NCI-H187 (cell line): ENCODE measurements at places on chromosomes 5 and 9.

DNA sequence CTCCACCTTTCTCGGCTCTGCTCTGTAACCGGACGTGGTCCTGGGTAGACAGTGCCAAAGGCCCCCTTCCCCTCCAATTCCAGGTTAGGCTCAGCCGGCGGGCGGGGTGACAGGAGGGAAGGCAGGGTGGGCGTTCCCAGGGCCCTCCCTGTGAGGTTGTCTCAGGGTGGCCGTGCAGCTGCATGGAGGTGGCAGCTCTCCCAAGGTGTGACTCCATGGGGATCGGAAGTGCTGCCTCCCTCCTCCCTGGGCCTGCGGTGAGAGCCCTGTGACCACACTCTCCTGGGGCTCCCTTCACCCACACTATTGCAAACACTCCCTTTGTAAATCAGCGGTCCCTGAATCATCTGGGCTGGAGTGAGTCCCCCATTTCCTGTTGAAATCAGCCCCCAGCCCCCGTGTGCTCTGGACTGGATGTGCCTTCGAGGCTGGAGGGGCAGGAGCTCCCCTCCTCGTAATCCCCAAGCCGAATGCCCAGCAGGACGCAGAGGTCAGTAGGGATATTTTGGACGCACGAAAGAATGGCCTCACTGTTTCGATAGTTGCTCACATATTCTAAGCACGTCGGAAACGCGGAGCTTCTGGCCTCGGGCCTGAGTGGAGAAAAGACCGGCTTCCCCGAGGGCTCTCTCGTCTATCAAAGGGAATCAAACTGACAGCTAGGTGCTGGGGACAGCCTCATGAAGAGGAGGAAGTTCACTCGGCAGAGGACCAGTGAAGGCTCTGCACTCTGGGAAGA, 107.6 kb upstream of the COL5A1 start:
- no peak for DNase-seq

DNA sequence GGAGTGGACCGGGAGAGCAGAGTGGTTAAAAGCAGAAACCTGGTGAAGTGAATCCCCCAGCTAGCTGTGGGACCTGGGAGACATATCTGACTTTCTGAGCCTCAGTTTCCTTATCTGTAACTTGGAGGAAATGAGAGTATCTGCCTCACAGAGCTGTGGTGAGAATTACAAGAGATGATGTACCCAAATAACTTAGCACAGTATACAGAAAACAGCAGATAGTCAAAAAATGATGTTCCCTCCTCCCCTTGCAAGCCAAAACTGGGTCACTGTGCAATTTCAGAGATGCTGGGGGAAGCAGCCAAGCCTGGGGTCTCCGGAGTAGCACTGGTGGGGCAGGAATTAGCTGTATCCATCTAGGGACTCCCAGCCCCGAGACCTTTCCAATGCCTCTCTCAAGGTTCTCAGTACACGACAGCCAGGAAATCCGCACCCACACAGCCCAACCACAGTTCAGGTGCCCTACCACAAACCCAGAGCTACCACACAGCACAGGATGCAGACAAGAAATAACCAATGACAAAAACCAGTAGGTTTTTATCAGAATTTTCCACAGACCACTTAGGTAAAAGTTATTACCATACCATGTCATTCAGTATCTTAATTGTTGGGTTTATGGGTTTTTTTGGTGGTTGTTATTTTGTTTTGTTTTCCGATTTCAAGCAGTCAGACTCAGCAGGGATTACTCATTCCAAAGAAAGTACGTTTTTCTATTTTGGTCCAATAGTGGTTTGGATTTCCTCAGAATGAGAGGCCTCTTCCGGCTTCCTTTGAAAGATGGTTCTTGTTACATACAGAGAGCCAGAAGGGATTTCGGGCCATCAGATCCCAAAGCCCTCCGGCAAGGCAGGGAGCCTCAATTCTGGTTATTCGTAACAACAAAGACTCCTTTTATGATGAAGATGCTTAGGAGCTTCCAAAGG, 4.9 kb upstream of the HRH2 start:
- no peak for DNase-seq

DNA sequence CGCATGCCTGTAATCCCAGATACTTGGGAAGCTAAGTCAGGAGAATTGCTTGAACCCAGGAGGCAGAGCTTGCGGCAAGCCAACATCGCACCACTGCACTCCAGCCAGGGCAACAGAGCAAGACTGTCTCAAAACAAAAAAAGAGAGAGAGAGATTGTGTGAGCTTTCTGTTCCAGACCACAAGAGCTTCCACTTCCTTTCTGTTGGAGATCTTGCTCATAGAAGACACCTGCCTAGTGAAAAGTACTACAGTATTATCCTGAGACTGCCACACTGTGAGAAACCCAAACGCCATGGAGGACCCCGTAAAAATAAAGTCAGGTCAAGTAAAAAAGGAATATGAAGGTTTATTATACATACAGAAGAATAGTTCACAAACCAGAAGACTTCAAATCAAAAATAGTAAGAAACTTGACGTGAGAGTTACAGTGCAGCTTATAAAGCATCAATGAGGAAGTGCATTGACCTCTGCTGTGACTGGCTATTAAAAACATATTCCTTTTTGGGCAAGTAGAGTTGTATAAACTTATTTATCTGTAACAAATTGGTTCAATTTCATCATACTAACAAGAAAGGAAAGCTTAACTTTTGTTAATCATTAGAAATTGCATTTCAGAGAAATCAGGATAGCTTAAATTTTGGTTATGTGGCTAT, 4.3 kb upstream of the EMB start:
- no peak for DNase-seq

DNA sequence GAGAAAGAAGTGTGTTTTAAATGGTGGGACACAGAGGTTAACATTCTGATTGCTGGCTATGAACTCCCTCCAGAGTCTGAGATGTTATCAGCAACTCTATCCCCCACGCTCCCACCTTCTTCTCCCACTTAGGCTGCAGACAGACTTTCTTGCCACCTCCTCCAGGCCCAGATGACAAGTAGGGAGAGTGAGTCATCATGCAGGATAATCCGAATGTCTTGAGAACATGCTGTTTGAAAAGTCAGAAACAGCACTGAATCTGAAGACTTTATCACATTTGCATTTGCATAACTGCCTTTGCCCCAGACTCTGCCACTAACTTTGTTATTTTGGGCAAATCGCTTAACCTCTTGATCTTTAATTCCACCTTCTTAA, 139.8 kb downstream of the ESM1 start:
- DNase-seq = no peak

GRCh38 chr5:129120158-129120581, 25.6 kb downstream of the ISOC1 start:
- DNase-seq = no peak

GRCh38 chr9:76463211-76463610, 4.2 kb downstream of the GCNT1 start:
- DNase-seq = no peak
